Mesothelial cell of epicardium (in vitro differentiated cells): ENCODE measurements at places on chromosomes 4 and X.

DNA sequence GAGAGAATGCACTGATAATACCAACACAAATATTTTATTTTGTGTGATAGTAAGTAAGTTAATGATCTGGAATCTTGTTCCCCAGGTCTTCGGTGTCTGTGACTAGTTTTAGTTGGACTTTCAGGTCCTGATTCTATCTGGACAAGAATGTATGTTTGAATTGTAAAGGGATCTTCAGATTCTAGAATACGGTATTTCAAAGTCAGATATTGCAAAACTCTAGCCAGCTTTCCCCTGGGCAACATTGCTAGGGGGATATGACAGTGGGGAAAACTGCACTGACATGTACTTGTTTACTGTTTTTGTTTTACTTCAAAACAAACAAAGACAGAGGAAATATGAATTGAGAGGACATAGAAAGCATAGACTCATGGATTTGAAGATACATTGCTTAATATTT is 489.0 kb downstream of the FAM133A start:
- no peak for DNase-seq
- H3K27ac ChIP-seq = no peak overlapping the region
- no peak overlapping the region for H3K4me3 ChIP-seq
- no peaks in the 10 kb centered on the region for H3K4me1 ChIP-seq

DNA sequence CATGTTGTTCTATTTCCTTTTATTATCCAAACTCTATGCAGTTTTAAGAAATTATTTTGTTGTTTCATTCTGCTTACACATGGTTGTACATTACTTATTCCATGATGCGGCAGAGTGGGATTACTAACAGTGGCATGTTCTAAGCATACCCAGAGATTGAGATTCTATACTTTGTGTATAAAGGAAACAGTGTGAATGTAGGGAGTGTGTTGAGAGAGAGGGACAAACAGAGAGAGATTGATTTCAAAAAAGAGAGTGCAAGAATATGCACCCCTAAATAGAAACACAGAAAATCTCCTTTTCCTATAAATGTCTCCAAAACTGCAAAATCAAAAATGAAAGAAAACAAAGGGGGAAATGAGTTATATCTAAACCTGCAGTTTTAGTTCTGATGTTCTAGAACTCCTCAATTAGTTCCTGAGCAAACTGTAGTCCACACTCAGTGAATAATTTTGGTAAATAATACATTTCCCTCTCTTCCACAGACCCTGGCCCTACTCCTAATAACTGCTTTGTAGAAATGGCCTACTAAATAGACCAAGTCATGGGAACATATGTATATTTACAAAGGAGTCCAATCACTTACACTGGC is 31.0 kb downstream of the SLC9B1 start:
- no peaks in the 10 kb centered on the region for H3K27me3 ChIP-seq
- H3K36me3 ChIP-seq = peaks cover 2% of the 10 kb centered on the region
- DNase-seq = no peak
- no peak overlapping the region for H3K27ac ChIP-seq
- H3K4me1 ChIP-seq = no peaks in the 10 kb centered on the region

DNA sequence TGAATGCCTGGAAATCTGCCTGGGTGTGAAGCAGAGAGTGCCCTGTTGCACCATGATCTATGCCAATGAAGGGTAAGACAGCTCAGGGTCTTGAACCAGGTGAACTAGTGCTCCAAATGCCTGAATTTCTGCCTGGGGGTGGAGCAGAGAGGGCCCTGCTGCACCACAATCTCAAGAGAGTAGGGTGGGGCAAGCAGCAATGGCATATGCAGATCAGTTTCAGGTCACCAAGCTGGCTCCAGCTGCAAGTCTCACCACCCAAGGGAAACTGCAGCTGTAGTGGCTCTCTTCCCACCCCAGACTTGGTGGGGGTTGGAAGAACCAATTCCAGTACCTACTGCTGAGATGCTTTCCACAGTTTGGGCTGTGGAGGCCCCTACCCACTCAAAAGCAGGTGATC is 147.0 kb downstream of the SPANXN1 start:
- no peak for DNase-seq
- H3K27ac ChIP-seq = no peak overlapping the region
- H3K27me3 ChIP-seq = no peaks in the 10 kb centered on the region
- peaks cover 2% of the 10 kb centered on the region for H3K36me3 ChIP-seq
- H3K4me3 ChIP-seq = no peak overlapping the region

DNA sequence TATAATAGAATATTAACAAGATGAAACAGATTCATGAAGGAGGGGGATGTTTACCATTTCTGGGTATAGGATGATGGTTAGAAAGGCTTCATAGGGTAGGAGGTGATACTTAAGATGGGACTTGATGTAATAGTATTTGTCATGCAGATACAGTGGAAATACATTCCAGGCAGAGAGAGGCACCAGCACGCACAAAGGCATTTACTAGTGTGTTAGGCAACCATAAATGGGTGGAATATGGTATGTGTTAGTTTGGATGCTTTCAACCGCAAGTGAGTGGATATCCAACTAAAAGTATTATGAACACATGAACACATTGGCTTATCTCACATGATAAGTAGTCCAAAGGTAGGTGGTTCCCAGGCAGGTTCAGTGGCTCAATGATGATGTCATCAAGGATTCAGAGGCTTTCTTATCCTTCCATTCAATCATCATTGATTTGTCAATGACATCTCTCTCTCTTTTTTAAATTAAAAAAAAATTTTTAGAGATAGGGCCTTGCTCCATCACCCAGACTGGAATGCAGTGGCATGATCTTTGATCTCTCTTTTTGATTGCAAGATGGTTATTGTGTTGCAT is 12.7 kb upstream of the STARD8 start:
- H3K27ac ChIP-seq = no peak overlapping the region
- no peaks in the 10 kb centered on the region for H3K36me3 ChIP-seq
- H3K27me3 ChIP-seq = no peaks in the 10 kb centered on the region
- no peak overlapping the region for H3K4me3 ChIP-seq
- peaks cover 11% of the 10 kb centered on the region for H3K4me1 ChIP-seq

DNA sequence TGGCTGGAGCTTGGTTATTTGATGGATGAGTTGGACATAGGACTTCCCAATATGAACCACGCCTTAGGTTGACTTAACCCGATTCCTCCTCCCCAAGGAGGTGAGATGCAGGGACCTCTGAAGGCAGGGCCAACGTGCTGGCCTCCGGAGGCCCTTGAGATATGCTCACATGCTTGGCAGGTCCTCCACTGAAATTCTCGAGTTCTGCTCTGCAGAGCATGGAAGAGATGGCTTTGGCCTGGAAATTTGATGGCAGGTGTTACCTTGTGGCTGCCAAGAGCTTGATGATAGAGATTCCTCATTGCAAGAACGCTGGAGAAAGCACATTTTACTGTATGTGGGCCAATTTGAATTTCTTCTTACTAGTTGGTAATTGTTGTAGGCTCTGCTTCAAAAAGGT is 117.4 kb upstream of the LIMCH1 start:
- H3K27me3 ChIP-seq = no peaks in the 10 kb centered on the region
- peaks cover 27% of the 10 kb centered on the region for H3K4me1 ChIP-seq
- no peak overlapping the region for H3K27ac ChIP-seq
- no peaks in the 10 kb centered on the region for H3K36me3 ChIP-seq

DNA sequence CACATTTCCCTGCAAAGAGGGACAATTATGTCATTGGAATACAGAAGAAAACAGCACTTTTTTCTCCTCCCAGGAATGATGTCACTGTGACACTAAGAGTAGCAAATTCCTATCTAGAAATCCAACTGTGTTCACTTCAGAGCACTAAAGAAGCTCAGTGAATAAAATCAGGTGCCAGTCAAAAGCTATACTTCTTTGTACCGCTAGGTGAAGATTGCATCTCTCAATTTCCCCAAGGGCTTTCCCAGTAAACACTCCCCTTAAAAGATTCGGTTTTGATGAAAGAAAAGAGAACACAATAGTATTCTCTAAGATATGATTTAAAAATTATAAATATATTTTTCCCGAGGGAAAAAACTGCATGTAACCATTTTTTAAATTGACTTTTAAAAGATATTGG is 104.7 kb upstream of the MID1 start:
- H3K4me1 ChIP-seq = peaks cover 19% of the 10 kb centered on the region
- no peak overlapping the region for H3K27ac ChIP-seq
- H3K4me3 ChIP-seq = no peak overlapping the region
- no peaks in the 10 kb centered on the region for H3K27me3 ChIP-seq

- no peak for DNase-seq
- no peaks in the 10 kb centered on the region for H3K36me3 ChIP-seq
- H3K4me3 ChIP-seq = no peak overlapping the region
- peaks cover 22% of the 10 kb centered on the region for H3K4me1 ChIP-seq
- no peaks in the 10 kb centered on the region for H3K27me3 ChIP-seq
Measured at GRCh38 chr4:182823576-182823975, 93.6 kb downstream of the DCTD start.

DNA sequence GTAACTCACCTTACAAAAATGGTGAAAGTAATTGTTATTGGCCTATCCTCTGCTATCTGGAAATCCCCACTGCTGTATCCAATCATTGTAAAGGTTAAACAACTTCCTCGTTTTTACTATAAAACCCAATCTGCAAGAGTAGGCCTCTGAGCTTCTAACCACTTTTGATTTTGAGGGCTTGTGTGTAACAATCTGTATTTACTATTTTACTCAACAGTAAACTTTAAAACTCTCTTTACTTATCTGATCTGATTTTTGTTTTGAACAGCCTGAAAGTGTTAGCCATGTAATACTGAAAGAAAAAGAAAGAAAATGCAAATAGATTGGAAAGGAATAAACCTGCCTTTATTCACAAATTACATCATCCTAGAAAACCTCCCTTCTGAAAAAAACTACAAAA is 63.1 kb downstream of the SLC10A7 start:
- H3K4me1 ChIP-seq = no peaks in the 10 kb centered on the region
- no peak overlapping the region for H3K27ac ChIP-seq
- DNase-seq = no peak
- no peaks in the 10 kb centered on the region for H3K36me3 ChIP-seq

DNA sequence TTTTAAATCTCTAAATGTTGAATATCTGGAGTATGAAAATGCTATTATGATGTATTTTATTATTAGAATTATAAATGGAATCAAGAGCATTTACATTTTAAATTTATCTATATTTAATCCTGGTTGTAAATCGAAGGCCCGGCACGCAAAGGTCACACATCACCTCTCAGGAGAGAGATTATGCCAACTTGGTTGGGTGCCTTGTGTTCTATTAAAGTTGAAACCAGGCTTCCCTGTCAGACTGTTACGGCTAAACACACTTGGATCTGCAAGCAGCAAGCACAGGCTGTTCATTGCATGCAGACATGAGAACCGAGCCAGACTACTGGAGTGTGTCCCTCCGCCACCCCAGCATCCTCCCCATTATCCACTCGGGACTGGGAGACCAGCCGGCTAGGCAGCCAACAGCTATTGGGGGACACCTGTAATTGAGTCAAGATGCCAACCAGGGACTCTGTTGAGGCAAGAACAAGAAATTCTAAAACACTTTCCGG is 16.4 kb upstream of the SEL1L3 start:
- no peak overlapping the region for H3K27ac ChIP-seq
- H3K4me3 ChIP-seq = no peak overlapping the region
- no peaks in the 10 kb centered on the region for H3K36me3 ChIP-seq
- no peak for DNase-seq
